Stimulated activated CD4-positive, alpha-beta T cell treated with anti-CD3 and anti-CD28 coated beads, Interleukin-12 subunit alpha, Interleukin-12 subunit beta, amount 100 ng/mL, for 24 hours (primary cell): ENCODE measurements at places on chromosomes 5 and 9.

DNA sequence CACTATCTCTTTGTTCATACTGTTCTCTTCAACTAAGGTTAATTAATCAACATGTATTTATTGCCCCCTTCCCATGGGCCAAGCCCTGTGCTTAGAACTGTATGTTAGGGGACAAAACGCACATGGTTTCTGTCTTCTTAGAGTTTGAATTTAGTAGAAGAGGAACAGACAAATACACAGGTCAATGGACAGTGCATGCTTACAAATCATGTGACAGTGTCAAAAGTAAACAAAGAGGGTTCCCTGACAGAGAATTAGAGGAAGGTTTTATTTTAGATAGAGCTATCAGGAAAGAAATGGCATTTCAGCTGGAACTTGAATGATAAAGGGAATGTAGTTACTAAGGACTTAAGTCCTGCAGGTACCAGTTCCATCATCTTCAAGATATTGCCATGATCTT, 145.2 kb upstream of the CCDC152 start:
- no peak for DNase-seq

DNA sequence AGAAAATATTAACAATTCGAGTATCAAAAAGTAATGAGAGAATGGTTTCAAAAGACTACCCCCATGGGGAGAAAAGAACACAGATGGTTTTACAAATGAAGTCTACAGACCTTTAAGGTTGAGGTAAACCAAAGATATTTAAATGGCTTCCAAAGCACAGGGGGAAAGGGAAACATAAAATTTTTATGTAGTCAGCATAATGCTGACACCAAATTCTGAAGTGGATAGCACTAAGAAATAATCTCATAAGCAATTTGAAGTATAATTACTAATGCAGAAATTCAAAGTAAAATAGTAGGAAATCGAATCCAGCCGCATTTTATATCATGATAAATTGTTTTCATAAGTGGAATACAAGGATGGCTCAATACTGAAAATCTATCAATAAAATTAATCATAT, 30.3 kb upstream of the SPATA31C2 start:
- DNase-seq: no peak

GRCh38 chr9:121562301-121562700, 62.7 kb upstream of the GGTA1 start:
- DNase-seq: no peak

DNA sequence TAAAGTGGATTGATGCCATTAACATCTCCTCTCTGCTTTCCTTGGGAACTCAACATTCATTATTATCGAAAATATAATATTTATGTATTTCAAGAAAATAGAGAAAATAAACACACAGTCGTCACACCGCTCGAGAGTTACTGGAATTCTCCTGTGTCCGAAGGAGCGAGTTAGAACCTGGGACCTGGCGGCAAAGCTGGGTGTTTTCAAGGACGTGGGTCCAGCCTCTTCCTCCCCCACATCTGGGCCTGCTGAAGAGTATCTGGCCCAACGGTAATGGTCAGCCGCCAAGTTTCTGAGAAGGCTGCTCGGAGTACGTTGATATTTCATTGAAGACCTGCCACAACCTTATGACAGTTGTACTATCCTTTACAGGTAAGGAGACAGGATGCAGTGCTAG, 47.9 kb downstream of the IRX2 start:
- no peak for DNase-seq

GRCh38 chr5:14441641-14442040, 140.0 kb upstream of the OTULINL start:
- DNase-seq: no peak

DNA sequence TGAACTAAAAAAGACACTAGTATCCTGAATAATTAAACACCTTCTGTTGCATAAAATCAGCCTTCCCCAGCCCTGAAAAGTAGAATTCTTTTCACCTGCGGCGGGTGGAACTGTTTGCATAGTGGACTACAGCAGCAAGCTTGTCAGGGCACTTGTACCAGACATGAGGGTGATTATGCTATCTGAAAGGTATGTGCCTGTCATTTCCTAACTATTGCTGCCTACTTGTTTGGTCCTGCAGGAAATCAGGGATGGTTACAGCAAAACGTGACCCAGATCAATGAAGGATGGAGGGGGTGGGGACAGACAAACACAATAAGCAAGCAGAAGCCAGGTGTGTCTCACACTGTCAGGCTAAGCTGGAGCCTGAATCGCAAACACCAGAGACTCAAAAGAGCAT, 385.6 kb downstream of the MLLT3 start:
- no peak for DNase-seq

GRCh38 chr9:11933926-11934325, 759.3 kb upstream of the TYRP1 start:
- DNase-seq: no peak

- DNase-seq: no peak
Measured at GRCh38 chr9:129665389-129665775, at the start of gene PRRX2. Gene PRRX2 (plus strand): TSS chr9:129665647. CDS start chr9:129665868, 221 bp downstream.

- no peak for DNase-seq
Measured at GRCh38 chr9:4243113-4243512, 56.8 kb downstream of the GLIS3 start.

DNA sequence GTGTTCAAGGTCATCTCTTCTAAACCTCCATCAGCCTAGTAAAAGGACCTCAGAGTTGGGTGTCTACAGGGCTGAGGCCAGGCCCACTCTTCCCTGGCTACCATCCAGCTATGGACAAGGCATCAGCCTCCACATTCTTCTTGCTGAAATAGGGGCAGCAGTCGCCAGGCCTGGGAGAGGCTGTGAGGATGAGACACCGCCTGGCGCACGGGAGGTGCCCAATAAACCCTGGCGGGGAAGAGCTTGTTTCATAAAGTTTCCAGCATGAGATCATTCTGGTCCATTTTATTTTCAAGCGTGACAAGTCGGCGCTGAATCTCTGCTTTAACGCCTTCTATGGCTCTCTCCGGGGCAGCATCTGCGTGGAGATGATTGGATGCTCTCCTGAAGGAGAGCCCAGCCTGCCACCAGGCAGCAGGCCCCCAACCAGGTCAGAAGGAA, 153.4 kb downstream of the OLFM1 start:
- no peak for DNase-seq

DNA sequence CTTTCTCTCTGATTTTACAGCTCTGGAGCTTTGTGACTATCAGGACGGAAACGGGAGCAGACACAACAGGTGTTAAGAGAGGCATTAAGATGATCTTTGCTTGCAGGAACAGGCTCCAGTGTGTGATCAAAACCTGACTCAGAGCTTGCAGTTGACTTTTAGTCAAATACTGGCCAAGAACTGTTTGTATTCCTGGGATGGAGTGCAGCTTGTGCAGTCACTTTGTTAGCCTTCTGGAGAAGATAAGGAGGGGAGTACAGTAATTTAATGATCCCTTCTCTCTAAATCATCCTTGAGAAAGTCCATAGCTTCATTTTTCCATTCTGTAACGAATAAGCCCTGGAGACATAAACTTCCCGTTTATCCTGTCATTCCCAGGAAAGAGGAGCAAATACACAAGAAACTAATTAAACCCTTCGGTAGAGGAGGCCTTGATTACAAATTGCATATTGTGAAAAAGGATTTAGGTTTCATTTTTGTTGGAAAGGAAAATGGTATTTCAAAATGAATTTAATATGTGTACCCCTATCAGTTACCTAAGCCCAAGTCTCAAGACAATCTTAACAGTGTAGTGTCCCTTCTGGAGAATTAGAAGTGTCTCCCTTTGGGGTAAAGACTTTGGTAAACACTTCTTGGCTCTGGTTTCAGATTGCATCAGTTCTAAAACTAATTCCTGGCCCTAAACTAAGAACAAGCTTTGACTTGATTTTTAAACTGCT, 3.1 kb upstream of the STOM start:
- DNase-seq: no peak

- no peak for DNase-seq
Measured at GRCh38 chr5:158638396-158638795, 461.3 kb downstream of the EBF1 start.

- no peak for DNase-seq
Measured at GRCh38 chr5:61330341-61330844, 1.7 kb upstream of the ZSWIM6 start.

DNA sequence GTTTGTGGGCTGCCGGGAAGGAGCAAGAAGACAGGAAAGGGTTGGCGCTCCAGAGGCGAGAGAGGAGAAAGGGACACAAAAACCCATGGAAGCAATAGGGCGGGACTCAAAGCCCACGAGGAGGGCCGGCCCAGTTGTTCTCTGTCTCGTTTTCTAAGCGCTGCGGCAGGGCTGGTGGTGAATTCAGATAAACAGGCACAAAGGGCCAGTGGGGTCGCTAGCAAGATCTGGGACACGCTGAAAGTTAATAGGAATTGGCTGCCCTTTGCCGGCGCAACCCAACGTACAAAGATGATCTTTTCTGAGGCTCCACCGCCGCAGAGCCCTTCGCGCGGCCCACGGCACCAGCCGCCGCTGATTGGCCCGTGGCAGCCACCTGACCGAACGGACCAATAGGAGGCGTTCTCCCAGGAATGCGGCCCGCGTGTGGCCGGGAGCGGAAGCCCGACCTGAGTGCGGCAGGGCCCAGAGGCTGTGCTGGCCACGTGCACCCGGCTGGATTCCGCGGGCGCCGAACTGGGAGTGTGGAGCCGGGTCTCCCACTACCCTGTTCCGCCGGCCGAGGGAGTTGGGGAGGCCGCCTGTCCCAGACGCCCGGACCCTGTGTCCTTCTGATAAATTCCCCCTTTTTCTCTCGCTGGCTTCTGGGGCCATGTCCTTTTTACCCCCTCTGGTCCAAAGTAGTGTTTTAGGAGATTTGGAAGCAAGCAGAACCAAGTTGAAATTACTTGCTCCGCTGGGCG, 16.8 kb upstream of the NSD1 start:
- DNase-seq: peak; percentile 81

GRCh38 chr5:1075555-1075881, 36.3 kb downstream of the SLC12A7 start:
- no peak for DNase-seq

DNA sequence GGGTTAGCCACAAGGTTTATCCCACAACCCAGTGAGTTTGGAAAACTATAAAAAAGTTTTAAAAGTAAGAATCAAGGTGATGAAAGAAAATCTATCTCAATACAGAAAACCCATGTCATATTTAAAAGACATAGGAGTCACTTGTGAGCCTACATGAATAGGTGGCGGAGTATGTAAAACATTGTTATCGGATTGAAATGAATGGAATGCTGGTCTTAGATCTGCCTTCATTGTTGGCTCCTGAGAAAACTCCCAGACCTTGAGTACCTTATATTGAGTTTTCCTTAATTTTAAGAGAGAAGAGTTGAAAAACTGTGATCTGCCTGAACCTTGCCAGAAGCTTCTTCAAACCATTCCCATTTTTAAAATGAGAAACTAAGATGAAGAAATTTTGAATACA, 551.1 kb downstream of the EFNA5 start:
- no peak for DNase-seq

GRCh38 chr9:128532581-128532980, 19.8 kb upstream of the SPTAN1 start:
- no peak for DNase-seq

GRCh38 chr5:178427576-178428197, 162.5 kb downstream of the COL23A1 start:
- DNase-seq: no peak

DNA sequence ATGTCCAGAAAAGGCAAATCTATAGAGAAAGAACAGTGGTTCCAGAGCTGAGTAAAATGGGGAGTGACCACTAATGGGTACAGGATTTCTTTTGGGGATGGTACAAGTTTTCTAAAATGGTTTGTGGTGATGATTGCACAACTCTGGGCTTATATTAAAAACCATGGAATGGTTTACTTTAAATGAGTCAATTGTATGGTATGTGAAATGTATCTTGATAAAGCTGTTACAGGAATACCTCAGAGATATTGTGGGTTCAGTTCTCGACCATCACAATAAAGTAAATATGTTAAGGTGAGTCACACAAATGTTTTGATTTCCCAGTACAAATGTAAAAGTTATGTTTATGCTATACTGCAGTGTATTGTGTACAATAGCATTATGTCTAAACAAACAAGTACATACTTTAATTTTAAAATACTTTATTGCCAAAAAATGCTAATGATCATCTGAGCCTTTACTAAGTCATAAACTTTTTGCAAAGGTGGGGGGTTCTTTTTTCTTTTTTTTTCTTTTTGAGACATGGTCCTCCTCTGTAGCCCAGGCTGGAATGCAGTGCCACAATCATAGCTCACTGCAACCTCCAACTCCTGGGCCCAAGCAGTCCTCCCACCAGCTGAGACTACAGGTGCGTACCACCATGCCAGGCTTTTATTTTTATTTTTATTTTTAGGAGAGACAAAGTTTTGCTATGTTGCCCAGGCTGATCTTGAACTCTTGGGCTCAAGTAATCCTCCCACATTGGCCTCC, 65.9 kb downstream of the SHOC1 start:
- no peak for DNase-seq

- DNase-seq: no peak
Measured at GRCh38 chr5:78475370-78475769, 115.0 kb downstream of the SCAMP1 start.

DNA sequence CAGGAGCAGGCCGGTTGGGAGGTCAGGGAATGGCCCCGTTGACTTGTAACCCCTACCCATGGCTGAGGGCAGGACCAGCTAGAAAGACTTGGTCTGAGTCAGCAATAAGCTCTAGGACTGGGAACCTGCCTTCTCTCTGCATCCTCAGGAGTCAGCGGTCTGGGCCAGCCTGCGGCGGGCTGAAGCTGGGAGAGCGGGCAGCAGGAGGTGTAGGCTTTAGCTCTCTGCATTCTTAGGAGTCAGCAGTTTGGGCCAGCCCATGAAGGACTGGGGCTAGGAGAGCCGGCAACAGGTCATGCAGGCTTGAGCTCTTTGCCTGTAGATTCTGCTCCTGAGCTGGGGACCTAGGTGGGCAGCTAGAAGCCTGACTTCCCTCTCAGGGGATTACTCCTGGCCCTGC, 6.4 kb upstream of the SMIM32 start:
- DNase-seq: no peak

DNA sequence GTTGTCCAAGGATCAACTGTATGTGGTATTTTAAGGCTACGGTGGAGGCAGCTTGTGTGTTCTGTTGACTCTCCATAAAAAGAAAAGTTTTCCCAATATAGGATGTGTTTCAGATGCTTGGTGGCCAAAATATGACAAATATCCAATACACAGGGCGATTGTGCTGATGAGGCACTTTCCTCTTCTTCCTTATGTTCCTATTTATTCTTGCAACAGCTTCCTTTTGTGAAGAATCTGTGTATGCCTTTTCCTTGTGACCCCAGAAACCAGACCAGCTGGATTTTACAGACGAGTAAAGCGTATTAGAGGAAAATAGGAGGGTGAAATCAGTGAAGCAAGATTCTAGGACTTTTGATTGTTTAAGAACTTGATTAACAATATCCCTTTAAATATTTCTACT, 452.0 kb downstream of the DMAC1 start:
- no peak for DNase-seq

DNA sequence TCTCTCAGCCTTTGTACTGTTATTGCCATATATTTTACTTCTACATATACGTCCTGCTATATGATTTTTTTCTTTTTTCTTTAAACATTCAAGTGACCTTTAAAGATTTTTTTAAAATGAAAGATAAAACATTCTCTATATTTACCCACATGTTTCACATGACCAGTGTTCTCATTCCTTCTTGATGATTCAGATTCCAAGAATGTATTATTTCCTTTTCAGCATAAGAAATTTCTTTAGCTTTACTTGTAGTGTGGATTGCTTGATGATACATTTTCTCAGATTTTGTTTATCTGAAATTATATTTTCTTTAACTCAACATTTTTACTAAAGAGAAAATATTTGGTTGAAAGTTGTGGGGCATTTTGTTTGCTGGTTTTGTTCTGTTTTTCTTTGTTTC, 792.1 kb downstream of the BRINP1 start:
- DNase-seq: no peak
